Activated T-helper 1 cell treated with Interleukin-2 at 50 U/mL for 16 hours (primary cell): ENCODE measurements at places on chromosomes 6 and 20.

DNA sequence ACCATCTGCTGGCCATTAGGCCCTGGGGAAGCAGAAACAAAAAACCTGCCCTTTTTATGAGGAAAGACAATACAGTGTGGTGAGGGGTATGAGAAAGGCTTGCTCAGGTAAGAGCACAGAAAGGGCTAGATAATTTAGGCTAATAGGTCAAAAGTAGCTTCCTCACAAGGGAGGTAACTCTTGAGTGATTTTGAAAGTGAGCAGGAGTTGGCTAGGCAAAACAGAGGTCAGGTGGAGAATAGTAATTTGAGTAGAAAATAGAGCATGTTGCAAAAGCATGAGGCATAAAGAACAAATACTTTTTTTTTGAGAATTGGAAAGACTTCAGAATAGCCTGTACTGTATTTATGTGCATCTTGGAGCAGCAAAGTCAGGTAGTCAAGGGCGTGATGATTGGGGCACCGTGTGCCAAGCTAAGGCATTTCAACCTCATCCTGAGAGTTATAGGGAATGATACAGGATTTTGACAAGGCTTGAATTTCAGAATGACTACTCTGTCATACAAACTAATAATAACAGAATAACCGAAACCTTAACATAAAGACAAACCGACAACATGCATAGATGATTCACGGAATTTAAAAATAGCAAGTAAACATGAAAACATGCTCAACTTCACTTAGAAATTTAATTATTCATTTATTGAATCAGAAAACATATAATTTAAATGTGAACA lies 123.0 kb upstream of the ENPP5 start:
- DNase-seq = no peak

DNA sequence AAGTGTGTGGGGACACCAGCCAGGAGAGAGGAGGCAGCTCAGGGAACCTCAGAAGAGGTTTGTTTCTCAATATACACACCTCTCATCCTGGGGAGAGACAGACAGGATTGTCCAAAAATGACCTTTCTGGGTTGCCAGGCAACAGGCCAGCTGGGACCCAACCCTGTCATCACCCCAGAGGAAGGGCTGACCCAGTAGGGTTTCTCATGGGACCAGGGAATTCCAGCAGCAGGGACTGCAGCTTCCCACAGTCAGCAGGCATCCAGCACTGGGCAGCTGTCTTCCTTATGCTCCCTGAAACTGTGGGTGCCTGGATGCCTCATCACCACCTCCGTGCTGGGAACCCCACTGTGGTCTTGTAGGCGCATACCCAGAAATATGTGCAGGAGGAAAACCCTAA lies 1.3 kb downstream of the C20orf202 start:
- DNase-seq = no peak

GRCh38 chr20:50673466-50674137 lies 17.7 kb downstream of the RIPOR3 start:
- DNase-seq = no peak

DNA sequence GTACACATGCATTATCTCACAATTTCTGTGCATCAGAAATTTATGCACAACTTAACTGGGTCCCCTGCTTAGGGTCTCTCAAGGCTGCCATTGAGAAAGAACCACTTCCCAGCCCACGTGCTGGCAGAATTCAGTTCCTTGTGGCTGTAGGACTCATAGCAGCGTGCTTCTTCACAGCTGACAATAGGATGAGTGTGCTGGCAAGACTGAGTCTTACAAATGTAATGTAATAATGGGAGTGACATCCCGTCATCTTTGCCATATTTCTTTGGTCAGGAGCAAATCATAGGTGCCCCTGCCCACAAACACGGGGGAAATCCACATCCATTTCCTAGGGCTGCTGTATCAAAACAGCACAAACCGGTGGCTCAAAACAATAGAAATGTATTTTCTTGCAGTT lies 77.4 kb downstream of the FIG4 start:
- no peak for DNase-seq

DNA sequence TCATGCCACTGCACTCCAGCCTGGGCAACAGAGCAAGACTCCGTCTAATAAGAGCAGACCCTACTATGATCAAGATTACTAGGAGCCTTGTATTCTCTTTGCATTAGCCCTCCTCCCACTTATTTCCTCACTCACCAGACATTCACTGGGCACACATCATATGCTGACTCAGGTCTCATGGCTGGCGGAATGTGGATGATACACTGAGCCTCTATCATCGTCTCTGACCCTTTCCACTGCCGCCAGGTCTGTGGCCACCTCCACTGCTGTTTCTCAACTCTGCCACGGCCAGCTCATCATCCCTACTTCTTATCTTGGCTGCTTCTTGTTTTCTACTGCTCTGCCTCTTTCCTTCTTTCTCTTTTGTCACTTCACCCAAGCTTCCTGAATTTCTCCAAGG lies 161.0 kb downstream of the BACH2 start:
- DNase-seq = no peak

DNA sequence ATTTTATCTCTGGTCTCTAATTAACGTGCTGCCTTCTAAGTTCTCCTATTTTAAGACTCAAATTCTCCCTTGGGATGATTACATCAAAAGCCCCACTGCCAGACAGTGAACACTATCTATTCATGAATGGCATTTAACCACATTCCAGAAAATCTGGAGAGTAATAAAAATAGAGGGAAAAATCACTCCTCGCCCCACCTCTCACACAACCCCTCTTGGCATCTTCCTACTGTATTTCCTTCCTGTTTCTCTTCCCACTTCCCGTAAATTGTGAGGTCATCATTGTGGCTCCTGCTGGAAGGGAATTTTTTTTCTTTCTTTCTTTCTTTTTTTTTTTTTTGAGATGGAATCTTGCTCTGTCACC lies 31.5 kb downstream of the RAB44 start:
- DNase-seq = no peak

GRCh38 chr6:112188906-112189305 lies 65.5 kb downstream of the LAMA4 start:
- DNase-seq = no peak

DNA sequence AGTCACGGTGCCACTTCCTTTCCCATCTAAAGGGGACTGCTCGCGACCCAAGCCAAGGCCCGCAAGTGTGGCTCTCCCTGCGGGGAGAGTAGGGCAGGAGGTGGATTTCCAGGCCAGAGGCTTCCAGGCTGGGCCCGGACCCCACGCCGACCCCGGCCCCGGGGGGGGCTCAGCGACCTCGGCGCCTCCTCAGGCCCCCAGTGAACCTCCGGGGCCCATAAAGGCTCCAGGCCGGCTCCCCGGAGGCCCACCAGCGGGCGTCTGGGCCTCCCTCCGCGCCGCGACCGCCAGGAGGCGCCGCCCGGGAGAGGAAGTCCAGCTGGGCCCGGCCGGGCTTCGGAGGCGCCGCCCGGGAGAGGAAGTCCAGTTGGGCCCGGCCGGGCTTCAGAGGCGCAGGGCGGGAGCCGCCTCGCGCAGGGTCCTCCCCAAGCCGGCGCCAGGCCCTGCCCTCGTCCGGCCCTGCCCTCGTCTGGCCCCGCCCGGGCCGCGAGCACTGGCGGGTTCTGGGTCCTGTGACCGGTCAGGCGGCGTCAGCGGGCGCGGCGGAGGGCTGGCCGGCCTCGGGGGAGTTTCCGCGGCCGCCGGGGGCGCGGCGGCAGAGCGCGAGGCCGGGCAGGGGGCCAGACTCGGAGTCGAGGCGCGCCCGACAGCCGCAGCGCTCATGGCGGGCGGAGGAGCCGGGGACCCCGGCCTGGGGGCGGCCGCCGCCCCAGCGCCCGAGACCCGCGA lies at the start of gene RAB32:
Gene RAB32, plus strand, starts transcription at position 623 of the 729 bp plus-strand sequence. Its CDS starts 39 bp downstream, at position 662.
- DNase-seq = no peak

DNA sequence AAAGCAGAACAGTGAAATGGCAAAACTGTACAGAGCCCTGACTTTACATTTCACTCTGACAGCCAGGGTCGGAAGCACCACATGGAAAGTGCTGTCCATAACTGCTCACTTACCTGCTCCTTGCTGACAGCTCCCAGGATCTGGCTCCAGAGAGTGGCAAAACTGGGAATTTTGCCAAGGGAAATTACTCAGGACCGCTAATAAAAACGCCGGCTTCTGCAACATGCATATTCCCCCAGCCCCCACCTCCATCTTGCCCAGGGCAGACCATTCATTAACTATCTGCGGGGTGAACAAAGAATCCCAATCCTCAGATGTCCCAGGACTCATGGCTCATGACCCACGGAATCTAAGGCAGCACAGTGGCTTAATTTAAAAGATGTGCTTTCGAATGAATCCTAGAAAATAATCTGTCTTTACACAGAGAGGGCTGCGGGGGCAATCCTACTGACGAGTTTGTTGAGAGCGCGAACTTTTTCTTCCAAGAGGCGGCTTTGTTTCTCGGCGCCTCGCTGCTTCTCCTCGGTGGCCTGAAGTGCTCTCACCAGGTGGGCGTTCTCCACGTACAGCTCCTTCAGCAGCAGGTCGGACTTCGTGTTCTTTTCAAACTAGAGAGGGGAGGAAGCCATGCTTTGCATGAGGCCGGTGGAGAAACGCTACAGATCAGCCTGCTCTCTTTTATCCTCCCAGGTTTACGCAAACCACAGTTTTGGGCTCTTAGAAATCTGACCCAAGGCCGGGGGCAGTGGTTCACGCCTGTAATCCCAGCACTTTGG lies 45.8 kb downstream of the GINS1 start:
- DNase-seq = no peak

- DNase-seq = no peak
These were observed 112.0 kb downstream of the BACH2 start for GRCh38 chr6:90184334-90185298.

DNA sequence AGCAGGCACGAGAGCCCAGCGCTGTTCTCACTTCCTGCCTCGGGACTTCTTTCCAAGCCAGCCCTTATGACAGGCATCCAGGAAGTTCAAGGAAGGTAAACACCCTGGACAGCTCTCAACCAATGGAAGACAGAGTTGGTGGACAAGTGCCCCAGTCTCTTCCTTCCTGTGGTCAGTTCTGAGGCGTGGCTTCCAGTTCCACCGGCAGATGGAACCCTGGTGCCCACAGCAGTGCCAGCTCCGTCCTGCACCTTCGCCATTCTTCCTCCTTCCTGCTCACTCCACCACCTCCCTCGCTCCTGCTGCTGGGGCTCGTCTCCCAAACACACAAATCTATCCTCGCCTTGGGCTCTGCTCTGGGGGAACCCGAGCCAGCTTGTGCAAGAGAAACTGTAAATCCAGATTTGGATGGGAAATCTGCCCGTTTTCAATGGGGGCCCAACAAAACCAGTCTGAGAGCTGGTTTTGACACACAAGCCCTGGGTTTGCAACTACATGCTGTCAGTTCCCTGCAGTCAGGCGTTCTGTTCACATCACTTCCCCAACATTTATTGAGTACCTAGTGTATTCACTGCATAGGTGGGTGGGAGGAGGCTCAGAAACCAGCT lies 162.7 kb downstream of the GRM4 start:
- DNase-seq = no peak

DNA sequence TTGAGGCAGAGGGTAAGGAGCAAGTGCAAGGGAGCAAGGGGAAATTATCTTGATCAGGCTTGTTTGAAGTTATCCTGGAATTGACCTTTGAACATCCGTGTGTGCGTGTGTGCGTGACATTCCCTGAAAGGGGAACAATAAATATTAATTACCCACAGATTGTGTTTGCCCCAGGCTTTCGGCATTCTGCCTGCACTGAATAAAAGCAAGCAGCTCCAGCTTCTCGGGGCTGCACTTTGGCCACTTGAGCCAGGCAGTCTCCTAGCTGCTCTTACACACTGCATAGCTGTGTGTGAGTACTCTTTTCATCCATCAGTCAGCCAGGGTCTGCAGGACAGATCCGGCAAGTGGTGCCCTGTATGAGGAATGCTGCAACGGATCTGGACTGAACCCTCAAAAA lies 107.7 kb upstream of the BTN3A2 start:
- no peak for DNase-seq

DNA sequence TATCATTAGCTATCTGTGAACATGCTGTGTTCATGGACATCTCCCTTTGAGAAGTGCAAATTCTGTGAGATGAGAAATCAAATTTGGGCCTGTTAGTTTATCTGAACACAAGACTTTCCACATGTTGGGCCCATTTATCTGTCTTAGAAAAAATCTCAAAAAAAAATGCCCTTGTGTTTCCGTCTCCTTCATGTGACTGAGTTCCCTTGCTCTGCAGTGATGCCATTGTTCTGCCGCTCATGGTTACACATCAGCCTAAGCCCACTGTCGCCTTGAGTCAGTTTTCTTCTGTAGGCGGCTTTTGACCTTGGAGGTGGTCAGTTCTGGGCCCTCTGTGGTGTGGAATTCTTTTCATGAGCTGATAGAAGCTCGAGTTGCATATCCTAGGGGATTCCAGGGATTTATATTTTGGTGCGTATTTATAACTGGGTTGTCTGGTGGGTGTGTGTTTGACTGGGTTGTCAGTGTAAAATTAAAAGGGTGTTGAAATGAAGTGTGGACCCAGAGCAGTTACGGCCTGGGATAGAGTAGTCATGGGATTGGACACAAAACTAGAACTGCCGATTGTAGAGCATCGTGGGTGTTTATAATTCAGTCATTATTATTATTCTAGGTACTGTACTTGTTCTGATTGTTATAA lies 156.7 kb downstream of the JARID2 start:
- DNase-seq = no peak

- DNase-seq = no peak
These were observed 60.7 kb downstream of the EZR start for GRCh38 chr6:158758451-158758860.

DNA sequence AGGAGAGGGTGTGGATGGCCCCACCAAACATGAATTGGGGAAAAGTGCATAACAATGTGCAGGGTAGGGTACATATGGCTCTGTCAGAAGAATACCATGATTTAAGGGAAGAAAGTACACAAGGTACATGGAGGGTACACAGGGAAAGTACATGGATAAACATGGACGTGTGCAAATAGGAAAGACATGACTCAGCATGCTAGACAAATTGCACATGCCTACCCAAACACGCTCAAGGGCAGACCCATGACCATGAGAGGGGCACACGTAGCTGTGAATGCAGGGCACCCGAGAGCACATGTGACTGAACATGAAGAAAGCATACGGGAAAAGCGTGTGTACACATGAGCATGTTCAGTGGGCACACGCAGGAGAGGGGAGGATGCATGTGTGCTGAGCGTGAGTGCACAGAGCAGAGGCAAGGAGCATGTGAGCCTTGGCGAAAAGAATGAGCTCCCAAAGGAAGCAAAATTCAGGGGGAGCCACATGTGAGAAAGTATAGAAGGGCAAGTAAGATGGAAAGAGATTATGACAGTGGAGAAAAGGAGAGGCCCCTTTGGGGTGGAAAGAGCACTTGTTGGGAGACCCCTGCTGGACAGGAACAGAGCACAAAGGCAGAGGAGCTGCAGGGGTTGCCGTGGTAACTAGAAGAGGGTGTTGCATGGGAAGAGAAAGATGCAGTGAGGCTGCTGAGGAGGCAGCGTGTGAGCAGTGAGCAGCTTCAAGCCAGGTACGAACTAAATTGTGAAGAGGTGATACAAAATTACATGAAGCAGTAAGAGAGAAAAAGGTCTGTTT lies 17.8 kb downstream of the OR2H2 start:
- DNase-seq = no peak

GRCh38 chr6:14306151-14306906 lies 188.8 kb downstream of the CD83 start:
- no peak for DNase-seq
